ENCODE measurements at places on chromosomes 1 and 21. TPM values are rescaled to one million over a fixed set of nuclear protein-coding genes. Genes with fewer than 3 reads are reported as not detected.

DNA sequence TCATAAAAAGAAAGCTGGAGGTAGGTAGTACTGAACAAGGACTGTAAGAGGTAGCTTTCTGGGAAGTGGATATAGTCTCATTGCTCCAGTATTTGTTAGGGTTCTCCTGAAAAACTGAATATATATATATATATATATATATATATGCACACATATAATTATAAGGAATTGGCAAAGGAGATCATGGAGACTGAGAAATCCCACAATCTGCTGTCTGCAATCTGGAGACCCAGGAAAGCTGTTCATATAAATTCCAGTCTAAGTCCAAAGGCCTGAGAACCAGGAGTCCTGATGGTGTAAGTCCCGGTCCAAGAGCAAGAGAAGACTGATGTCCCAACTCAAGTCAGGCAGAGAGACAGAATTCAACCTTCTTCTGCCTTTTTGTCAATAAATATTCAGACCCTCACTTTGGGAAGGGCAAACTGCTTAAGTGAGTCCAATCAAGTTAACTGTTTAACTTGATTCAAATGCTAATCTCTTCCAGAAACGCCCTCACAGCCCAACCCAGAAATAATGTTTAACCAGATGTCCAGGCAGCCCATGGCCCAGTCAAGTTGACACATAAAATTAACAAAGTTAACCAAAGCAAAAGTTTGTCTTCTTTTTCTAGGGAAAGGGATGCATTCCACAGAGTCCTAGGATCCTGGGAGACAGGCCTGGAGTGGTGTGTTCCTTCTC, 225.3 kb upstream of the KAZN start:
- no peak for DNase-seq

DNA sequence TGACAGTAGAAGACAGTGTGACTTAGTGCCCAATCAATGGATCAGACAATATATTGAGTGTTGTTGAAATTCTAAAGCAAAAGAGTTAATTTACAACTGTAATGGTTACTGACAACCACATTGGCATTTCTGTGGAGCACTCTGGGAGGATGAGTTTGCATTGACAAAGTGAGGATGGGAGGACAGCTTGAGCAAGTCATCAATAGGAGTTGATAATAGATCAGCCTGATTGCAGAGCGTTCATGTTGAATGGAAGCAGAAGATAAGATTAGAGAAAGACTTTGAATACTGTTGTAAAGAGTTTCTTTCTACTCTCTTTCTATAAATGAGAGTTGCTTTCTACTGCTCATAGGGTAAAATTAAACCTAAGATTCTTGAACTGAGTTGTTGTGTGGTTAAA, 3.9 kb downstream of the EEIG2 start:
- no peak for DNase-seq

- DNase-seq, result no peak
Measured at GRCh38 chr1:208112401-208112800, 131.8 kb downstream of the PLXNA2 start.

ADORA1 gene
- not detected for total RNA-seq

VWA1 gene
- total RNA-seq, result 4.8 TPM

TESK2 gene
- 7.8 TPM for total RNA-seq
